ENCODE measurements at places on chromosomes 1 and 21. TPM values are rescaled to one million over a fixed set of nuclear protein-coding genes. Genes with fewer than 3 reads are reported as not detected.

The FH gene
- polyA plus RNA-seq = 28.5 TPM

- no peak for DNase-seq
Observed at GRCh38 chr1:48254254-48254653, 31.7 kb downstream of the SLC5A9 start.

DNA sequence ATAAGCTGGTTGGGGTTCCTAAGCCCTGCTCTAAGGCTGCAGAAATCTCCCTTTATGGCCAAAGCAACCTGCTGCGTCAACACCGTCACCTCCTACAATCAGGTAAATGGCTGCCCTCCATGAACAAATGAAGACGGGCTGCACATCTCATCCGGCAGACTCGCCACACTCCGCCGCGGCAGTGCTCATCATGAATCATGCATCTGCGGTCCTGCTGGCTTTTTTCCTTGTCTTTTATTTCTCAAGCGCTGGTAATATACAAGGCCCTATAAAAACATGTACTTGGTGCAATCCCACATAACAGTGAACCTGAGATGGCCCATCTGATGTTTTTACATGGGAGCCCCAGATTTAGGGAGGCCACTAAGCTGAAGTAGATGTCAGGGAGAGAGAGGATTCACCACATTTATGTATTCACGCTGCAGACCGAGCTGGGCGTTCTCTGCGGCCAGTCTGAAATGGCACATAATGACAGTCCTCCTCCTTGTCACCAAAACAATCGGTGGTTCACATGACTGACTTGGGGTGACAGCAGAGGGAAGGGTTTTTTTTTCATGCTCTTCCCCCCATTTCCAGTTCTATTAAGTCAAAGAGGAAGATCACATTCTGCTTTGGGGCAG is 91.6 kb downstream of the KAZN start:
- no peak for DNase-seq

GRCh38 chr21:43766734-43767497 is 9.2 kb downstream of the CSTB start:
- no peak for DNase-seq

DNA sequence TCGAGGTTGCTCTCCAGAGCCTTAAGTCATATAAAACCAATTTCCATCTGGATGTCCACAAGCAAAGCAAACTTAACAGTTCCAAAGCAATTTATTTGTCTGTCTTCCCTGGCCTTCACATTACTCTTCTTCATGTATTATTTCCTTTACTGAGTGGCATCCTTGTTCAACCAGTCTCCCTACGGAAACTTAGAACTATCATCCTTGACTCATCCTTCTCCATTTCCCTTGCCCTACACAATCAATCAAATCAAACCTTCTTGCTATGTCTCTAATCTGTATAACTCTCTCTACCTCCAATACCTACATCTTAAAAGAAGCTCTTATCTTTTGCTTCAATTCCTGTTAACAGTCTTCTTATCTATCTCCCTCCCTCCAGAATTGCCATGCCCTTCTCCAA is 25.4 kb downstream of the EGLN1 start:
- DNase-seq = no peak

DNA sequence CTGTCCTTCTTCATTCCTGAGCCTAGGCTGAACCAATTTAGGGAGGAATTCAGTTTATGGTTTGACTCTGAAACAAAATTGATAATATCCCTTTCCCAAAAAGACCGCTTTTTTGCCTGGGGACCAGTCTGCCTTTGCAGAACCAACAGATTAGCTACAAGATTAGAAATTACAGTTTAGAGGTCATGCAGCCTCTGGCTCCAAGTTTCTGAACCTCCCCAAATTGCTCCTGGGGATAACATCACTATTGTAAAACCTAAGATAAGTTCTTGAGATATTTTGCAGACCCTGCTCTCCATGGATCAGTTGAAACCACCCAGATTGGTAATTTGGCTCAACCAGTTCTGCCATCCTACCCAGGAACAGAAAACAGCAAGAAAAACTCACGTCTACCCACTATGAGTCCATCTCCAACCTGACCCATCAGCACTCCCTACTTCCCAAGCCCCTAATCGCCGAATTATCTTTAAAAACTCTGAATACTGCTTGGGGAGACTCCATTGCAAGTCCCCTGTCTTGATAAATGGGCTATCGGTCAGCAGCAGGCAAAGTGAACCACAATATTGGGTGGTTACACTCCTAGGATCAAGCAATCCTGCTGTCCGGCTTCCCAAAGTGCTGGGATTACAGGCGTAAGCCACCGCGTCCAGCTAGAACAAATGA is 605 bp upstream of the RABGGTB start:
- no peak for DNase-seq

The POU3F1 gene
- 0.43 TPM for polyA plus RNA-seq

DNA sequence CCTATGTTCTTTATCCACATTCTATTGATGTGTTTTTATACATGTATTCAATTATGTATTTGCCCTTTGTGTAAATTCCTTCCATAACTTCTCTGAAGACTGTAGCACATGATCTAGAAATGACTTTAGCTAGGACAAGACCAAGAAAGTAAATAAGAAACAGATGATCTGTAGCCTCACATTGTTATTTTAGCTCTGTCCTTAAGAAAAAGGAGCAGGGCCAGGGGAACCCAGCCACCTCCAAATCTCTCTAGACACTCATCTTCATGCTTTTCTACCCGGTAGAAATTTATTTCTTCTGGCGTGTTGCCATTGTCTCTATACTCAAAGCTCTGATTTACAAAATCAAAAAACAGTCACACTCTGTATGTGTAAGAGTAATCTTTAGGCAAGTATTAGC is 27.1 kb downstream of the CDC7 start:
- DNase-seq = no peak

The ATP6V1G3 gene
- not detected for polyA plus RNA-seq

GRCh38 chr1:2452201-2452931 is 23.7 kb upstream of the PLCH2 start:
- no peak for DNase-seq

The RHOC gene
- polyA plus RNA-seq = 444 TPM

GRCh38 chr21:42763581-42764442 is 110.4 kb downstream of the PDE9A start:
- no peak for DNase-seq

- no peak for DNase-seq
Observed at GRCh38 chr1:224846119-224846907, 83.2 kb upstream of the DNAH14 start.

- DNase-seq = no peak
Observed at GRCh38 chr1:32051706-32052105, 21.0 kb upstream of the TMEM39B start.

Measured in immature natural killer cell (primary cell).